ENCODE measurements at places on chromosomes 3 and 15.

DNA sequence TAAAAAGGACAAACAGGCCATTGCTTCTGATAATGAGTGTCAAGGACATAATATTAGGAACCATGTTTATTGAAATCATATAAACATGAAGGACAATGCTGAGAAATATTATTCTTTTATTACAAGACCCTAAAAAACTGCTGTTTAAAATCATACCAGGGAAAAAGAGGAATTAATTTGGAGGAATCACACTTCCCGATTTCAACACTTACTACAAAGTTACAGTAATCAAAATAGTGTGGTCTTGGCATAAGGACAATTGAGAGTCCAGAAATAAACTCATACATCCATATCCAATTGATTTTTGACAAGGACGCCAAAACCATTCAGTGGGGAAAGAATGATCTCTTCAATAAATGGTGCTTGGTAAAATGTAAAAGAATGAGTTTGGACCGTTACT, 13.0 kb downstream of the CYP1A1 start:
- no peak for DNase-seq

DNA sequence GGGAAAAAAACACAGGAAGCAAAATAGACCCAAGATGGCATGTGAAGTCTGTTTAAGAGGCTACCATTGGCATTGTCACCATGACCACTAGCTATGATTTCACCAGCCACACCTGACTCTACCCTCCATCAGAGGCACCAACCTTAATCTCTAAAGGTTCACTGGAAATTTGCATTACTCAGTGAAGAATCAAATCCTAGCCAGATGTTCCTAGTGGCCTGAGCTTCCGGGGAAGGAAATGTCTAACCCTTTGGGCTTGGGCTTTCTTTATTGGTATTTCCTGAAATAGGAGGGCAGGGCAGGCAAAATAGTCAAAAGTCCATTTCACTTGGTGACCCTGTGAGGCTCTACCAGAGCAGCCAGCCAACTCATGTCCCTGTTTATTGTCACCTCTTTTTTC, 110.9 kb upstream of the PHLDB2 start:
- DNase-seq, result no peak

- no peak for DNase-seq
These were observed 51.1 kb downstream of the PSMD6 start for GRCh38 chr3:63972196-63972595.

DNA sequence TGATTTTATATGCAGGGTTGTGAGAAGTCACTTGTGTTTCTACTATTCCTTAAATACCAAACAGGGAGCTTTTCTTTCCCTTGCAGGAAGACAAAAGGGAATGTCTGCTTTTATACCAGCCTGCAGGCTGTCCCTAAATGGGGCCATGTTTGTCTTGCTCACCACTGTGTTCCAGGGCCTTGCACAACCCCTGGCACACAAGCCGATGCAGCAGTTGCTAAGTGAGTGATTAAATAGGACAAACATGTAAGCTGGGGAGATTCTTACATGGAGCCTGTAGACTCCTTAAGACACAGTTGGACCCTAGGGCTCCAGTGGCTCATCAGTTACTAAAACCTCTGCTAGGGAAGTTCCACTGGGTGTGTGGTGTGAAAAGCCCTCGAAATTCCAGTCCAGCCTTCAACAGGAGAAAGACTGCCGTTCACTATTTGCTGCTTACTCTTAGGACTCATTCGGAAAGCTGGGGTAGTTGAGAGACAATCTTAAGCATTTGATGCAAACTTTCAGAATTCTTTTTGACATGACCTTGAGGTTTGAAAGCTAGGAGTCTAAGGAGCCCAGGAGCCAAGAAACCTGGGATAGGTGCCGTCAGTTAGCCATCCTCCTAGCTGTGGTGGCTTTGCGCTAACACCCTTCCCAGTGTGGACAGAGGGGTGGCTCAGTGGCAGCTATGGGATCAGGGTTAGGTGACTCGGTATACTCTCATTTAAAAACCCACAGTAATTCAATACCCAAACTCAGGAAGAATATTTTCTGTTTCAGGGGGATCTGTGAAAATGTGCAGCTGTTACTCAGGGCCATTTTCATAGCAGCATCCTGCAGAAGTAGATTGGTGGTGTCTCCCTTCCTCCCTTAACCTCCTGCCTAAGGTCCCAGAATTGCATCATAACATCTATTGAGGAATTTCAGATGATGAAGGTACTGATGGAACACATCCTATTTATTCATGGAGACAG, 39.1 kb downstream of the SYNM start:
- DNase-seq, result peak; percentile 60

- DNase-seq, result no peak
These were observed 271.4 kb downstream of the THSD4 start for GRCh38 chr15:71386448-71387236.

DNA sequence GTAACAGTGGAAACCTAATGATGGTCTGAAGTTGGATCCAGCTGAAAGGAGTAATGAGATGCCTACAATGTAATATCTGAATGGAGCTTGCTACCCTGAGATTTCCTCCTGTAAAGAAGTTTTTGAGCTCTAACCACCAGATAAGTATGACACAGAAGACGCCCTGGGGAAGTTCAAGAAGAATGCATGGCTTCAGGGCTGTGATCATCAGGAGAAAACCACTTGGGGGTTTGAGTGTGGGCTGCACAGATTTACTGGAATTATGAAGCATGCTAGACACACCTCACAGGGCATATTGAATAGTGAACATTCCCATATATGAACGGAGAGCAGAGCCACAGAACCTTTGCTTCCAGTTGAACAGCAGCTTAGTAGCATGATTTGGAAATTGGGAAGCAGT, 10.6 kb upstream of the CCDC80 start:
- DNase-seq, result no peak

DNA sequence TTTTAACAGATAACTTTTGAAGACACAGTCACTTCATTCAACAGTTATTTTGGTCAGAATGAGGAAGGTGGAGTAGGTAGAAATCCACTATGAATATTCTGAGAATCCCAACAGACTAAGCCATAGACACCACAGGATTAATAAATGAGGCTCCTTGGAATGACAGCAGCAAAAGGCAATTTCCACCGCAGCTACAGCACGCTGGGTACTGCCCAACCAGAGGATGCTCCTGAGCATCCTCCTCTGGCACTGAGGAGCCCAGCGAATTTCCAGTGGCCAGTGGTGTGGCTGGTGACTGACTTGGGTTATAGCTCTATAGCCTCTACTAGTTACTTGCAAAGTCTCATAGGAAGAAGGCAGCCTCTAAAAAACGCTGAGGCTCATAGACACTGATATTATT, 3.6 kb upstream of the NR1D2 start:
- no peak for DNase-seq

DNA sequence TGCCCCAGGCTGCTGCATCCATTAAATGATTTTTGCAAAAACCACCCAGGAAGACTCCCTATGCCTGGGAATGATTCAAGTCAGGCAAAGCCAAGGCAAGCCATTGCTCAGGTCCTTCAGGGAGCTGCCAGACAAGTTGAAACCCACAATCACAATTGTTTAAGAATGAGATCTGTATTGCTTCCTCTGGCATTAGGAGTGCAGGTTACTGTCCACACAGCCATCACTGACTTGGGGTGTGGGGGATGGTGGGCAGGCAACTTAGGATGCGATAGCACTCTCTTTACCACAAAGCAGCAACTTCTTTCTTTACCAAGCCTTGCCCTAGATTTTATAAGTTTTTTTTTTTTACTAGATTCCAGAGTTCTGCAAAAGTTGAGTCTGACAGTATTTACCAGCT, 15.0 kb upstream of the IL20RB start:
- no peak for DNase-seq

GRCh38 chr3:16907243-16907642, 22.5 kb downstream of the PLCL2 start:
- DNase-seq, result no peak

DNA sequence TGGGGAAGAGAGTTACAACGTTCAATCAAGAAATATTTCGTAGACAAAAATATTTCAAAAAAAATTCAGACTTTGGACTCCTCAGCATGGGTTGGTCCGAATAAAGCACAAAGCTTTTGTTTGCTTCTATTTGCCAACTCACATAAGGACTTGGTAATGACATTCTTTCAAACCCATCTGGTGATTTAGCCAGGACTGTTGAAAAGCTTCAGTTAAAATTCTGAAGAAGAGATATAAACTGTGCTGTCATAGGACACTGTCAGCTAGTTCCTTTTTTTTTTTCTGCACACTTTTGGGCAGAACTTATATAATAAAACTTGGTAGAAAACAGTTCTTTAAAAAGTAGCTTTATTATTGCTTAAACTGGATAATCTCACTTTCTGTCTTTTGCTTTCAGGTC, 660.8 kb upstream of the SGO1 start:
- DNase-seq, result no peak

All from stromal cell of bone marrow (primary cell).